ENCODE measurements at places on chromosomes 6 and 20. TPM values are rescaled to one million over a fixed set of nuclear protein-coding genes. Genes with fewer than 3 reads are reported as not detected.

SAYSD1 gene
- total RNA-seq = 13.3 TPM

NNAT gene
- 114 TPM for total RNA-seq

TEAD3 gene
- 109 TPM for total RNA-seq

AHCY gene
- total RNA-seq = 242 TPM

SCUBE3 gene
- 14.7 TPM for total RNA-seq

AGER gene
- total RNA-seq = 11.1 TPM

ADGRG6 gene
- 72.3 TPM for total RNA-seq

HLA-DPA1 gene
- total RNA-seq = 2.6 TPM

SIM1 gene
- total RNA-seq = 6.3 TPM

GRCh38 chr6:127641905-127642304 lies 64.9 kb downstream of the C6orf58 start:
- peaks cover 6% of the 10 kb centered on the region for H3K27me3 ChIP-seq
- no peaks in the 10 kb centered on the region for H3K36me3 ChIP-seq
- H3K4me3 ChIP-seq = no peak overlapping the region
- H3K27ac ChIP-seq = no peak overlapping the region

DNA sequence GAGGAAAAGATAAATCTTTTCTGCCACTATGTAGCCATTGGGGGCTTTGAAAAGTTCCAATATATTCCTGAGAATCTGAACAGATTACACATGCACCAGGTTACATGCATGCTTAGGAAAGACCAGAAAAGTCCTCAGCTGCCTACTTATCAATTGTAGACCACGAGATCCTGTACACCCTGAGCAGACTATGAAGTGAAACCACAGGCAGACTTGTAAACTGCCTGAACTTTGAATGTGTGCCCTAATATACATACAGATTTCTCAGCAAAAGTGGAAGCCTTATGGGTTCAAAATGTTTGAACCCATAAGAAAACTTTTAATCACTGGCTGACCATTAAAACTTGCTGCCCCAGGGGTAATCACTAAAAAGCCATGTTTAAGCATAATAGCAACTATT lies 273.5 kb upstream of the RUNX2 start:
- H3K4me3 ChIP-seq = no peak overlapping the region
- H3K4me1 ChIP-seq = peaks cover 5% of the 10 kb centered on the region
- DNase-seq = no peak
- H3K27me3 ChIP-seq = no peaks in the 10 kb centered on the region

GRCh38 chr6:33757113-33757512 lies 10.4 kb upstream of the IP6K3 start:
- no peak overlapping the region for H3K4me3 ChIP-seq
- H3K27me3 ChIP-seq = no peaks in the 10 kb centered on the region
- no peaks in the 10 kb centered on the region for H3K36me3 ChIP-seq
- peaks cover 11% of the 10 kb centered on the region for H3K4me1 ChIP-seq
- DNase-seq = no peak

DNA sequence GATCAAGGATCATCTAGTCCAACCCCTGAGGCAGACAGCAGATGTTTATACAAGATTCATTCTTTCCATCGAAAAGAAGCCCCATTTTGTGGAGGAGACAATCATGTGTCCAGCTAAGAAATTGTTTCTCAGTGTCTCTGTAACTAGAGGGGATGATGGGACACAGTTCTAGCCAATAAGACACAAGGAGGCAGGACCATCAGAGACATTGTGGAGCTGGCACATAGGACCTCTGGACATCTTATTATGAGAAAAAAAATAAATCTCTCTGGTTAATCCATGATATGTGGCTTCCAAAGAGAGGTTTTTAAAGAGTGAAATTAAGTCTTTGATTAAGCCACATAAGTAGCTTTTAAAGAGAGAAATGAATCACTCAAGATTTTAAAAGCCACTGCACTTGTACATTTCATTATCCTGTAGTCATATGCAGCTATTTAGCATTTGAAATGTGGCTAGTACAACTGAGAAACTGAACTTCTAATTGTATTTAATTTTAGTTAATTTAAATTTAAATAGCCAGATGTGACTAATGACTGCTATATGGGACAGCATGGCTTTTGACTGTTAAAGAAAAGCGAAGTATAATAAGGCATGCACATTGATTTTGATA lies 176.8 kb downstream of the TASP1 start:
- peaks cover 5% of the 10 kb centered on the region for H3K36me3 ChIP-seq
- no peaks in the 10 kb centered on the region for H3K4me1 ChIP-seq
- no peak for DNase-seq
- no peaks in the 10 kb centered on the region for H3K27me3 ChIP-seq
- H3K27ac ChIP-seq = no peak overlapping the region
- H3K4me3 ChIP-seq = no peak overlapping the region

- no peak overlapping the region for H3K4me3 ChIP-seq
- no peak overlapping the region for H3K27ac ChIP-seq
- DNase-seq = no peak
- no peaks in the 10 kb centered on the region for H3K36me3 ChIP-seq
- H3K4me1 ChIP-seq = no peaks in the 10 kb centered on the region
Measured at GRCh38 chr6:82084324-82084920, 163.1 kb downstream of the IBTK start.

GRCh38 chr6:100468016-100468622 lies 3.4 kb upstream of the SIM1 start:
- peaks cover 88% of the 10 kb centered on the region for H3K27me3 ChIP-seq
- H3K27ac ChIP-seq = no peak overlapping the region
- DNase-seq = no peak
- H3K4me1 ChIP-seq = peaks cover 12% of the 10 kb centered on the region
- peak overlapping the region; percentile 14 for H3K4me3 ChIP-seq
- H3K36me3 ChIP-seq = no peaks in the 10 kb centered on the region

GRCh38 chr6:111589366-111589765 lies 16.3 kb downstream of the TRAF3IP2 start:
- no peak for DNase-seq
- H3K27me3 ChIP-seq = no peaks in the 10 kb centered on the region
- H3K4me3 ChIP-seq = peak overlapping the region; percentile 30
- H3K36me3 ChIP-seq = peaks cover 38% of the 10 kb centered on the region

- H3K4me3 ChIP-seq = peak overlapping the region; percentile 19
- H3K27ac ChIP-seq = peak overlapping the region; percentile 40
Measured at GRCh38 chr6:22149501-22150367, 147.1 kb downstream of the PRL start.

GRCh38 chr6:169689287-169689686 lies 12.5 kb downstream of the WDR27 start:
- peaks cover 70% of the 10 kb centered on the region for H3K36me3 ChIP-seq
- H3K4me1 ChIP-seq = peaks cover 7% of the 10 kb centered on the region
- no peak overlapping the region for H3K27ac ChIP-seq

- no peak overlapping the region for H3K27ac ChIP-seq
- peaks cover 13% of the 10 kb centered on the region for H3K36me3 ChIP-seq
- peaks cover 31% of the 10 kb centered on the region for H3K4me1 ChIP-seq
- DNase-seq = no peak
- H3K4me3 ChIP-seq = no peak overlapping the region
- no peaks in the 10 kb centered on the region for H3K27me3 ChIP-seq
Measured at GRCh38 chr6:37484786-37485170, 14.9 kb downstream of the CCDC167 start.

- no peak overlapping the region for H3K27ac ChIP-seq
- no peak for DNase-seq
- no peaks in the 10 kb centered on the region for H3K36me3 ChIP-seq
- no peaks in the 10 kb centered on the region for H3K27me3 ChIP-seq
- H3K4me3 ChIP-seq = peak overlapping the region; percentile 8
Measured at GRCh38 chr6:19754686-19755085, 82.5 kb upstream of the ID4 start.

GRCh38 chr6:143965503-143966171 lies 42.4 kb downstream of the PLAGL1 start:
- peaks cover 19% of the 10 kb centered on the region for H3K36me3 ChIP-seq
- peaks cover 80% of the 10 kb centered on the region for H3K4me1 ChIP-seq
- no peak overlapping the region for H3K27ac ChIP-seq

- peaks cover 12% of the 10 kb centered on the region for H3K4me1 ChIP-seq
- H3K27me3 ChIP-seq = no peaks in the 10 kb centered on the region
- H3K4me3 ChIP-seq = no peak overlapping the region
- H3K36me3 ChIP-seq = peaks cover 16% of the 10 kb centered on the region
Measured at GRCh38 chr6:71368284-71368683, 79.7 kb downstream of the OGFRL1 start.

GRCh38 chr20:59786801-59787537 lies 146.5 kb downstream of the SYCP2 start:
- no peak overlapping the region for H3K27ac ChIP-seq
- peak; percentile 63 for DNase-seq
- no peaks in the 10 kb centered on the region for H3K36me3 ChIP-seq
- peaks cover 22% of the 10 kb centered on the region for H3K4me1 ChIP-seq

DNA sequence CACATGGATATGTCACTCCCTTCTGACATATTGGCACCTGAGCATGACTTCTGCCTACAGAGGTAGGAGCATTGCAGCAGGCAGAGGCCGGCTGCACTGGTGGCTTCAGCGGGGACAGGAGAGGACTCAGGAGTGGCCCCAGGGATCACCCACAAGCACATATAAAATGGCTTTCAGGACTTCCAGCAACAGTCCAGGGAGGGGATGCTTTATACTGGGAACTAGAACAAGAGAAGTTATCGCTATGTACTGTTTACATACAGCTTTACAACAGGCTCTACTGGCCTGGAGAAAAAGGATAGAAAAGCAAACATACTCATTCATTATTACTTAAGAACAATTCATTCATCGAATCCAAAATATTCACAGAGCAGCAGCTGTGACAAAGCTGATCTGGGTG lies 337.8 kb downstream of the THBS2 start:
- DNase-seq = no peak
- H3K27ac ChIP-seq = peak overlapping the region; percentile 58
- peaks cover 6% of the 10 kb centered on the region for H3K4me1 ChIP-seq
- no peaks in the 10 kb centered on the region for H3K36me3 ChIP-seq
- H3K27me3 ChIP-seq = no peaks in the 10 kb centered on the region

GRCh38 chr20:15594158-15594695 lies 979.0 kb downstream of the KIF16B start:
- H3K36me3 ChIP-seq = no peaks in the 10 kb centered on the region
- DNase-seq = no peak
- H3K27ac ChIP-seq = peak overlapping the region; percentile 55
- H3K4me3 ChIP-seq = no peak overlapping the region
- no peaks in the 10 kb centered on the region for H3K27me3 ChIP-seq
- H3K4me1 ChIP-seq = peaks cover 12% of the 10 kb centered on the region

- no peaks in the 10 kb centered on the region for H3K4me1 ChIP-seq
- no peak overlapping the region for H3K4me3 ChIP-seq
- no peaks in the 10 kb centered on the region for H3K36me3 ChIP-seq
- H3K27me3 ChIP-seq = peaks cover 39% of the 10 kb centered on the region
Measured at GRCh38 chr6:134575221-134575620, 257.3 kb upstream of the SGK1 start.

DNA sequence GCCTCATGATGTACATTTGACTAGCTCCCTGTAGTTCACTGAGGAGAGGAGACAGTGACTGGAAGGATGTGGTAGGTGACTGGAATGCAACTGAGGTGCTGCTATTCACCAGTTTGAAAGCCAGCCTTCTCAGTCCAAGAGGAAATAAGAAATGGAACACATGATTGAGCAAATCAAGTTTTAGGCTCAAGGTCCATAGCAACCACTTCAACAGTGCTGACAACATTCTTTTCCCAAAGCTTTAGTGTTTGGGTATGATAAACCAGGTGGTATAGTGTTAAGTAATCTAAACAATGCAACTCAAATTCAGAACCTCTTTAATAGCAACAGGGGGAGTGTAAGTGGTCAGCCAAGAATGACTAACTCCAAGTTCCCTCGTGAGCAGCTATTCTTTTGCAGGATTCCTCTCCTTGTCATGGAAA lies 9.2 kb downstream of the ZHX3 start:
- no peaks in the 10 kb centered on the region for H3K27me3 ChIP-seq
- no peak overlapping the region for H3K4me3 ChIP-seq
- H3K4me1 ChIP-seq = peaks cover 9% of the 10 kb centered on the region

DNA sequence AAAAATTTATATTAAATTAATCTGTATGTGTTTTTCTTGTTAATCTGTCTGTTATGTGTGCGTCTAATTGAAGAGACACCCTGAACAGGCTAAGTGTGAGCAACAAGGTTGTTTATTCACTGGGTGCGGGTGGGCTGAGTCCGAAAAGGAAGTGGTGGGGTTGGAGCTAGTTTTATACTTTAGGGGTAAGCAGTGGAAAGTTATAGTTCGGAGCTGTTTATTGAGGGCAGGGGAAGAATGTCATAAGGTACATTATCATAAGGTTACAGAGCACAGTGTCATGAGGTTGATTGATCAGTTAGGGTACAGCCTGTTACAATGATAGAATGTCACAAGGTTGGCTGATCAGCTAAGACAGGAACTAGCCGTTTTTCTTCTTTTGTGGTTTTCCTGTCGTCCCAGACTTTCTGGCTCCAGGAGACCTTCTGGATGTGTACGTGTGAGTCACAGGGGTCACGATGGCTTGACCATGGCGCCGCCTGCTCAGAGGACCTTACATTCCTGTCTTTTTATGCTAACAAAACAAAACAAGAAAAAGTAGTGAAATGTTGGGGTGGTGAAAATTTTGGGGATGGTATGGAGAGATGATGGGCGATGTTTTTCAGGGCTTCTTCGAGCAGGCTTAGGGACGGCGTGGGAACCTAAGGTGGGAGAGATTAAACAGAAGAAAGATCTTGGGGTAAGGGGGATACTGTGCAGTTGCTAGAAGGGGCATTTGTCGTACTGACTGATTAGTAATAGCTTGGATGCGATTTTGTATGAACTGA lies 754.0 kb upstream of the ADGRB3 start:
- H3K27me3 ChIP-seq = no peaks in the 10 kb centered on the region
- no peak overlapping the region for H3K27ac ChIP-seq
- no peak for DNase-seq
- no peak overlapping the region for H3K4me3 ChIP-seq

DNA sequence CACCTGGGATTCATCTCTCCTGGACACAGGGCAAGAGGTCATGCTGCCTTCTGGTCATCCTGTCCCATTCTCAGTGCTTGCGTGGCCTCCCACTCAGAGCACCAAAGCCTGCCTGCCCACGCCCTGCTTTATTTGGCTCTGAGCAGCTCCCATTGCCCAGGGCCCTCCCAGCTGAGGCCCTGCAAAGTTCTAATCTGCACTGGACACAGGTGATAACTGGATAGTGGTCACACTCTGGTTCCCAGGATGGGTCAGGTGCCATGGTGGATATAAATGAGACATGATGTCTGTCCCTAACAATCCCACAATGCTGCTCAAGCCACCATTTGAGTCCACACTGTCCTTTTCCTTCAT lies 39.5 kb downstream of the CPXM1 start:
- H3K4me3 ChIP-seq = no peak overlapping the region
- peaks cover 8% of the 10 kb centered on the region for H3K4me1 ChIP-seq
- H3K27ac ChIP-seq = no peak overlapping the region
- H3K27me3 ChIP-seq = peaks cover 40% of the 10 kb centered on the region
- H3K36me3 ChIP-seq = no peaks in the 10 kb centered on the region

DNA sequence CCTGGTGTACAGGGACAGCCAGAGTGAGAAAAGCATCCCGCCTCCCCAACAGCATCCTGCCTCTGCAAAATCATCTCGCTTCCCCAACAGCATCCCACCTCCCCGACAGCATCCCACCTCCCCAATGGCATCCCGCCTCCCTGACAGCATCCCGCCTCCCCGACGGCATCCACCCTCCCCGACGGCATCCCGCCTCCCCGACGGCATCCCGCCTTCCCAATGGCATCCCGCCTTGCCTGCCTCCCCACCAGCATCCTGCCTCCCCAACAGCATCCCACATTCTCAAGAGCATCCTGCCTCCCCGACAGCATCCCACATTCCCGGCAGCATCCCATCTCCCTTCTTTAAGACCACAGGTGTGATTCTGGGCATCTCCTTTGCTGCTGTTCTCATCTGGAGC lies 46.0 kb upstream of the NXT1 start:
- H3K4me1 ChIP-seq = peaks cover 2% of the 10 kb centered on the region
- peaks cover 15% of the 10 kb centered on the region for H3K27me3 ChIP-seq
- no peak overlapping the region for H3K4me3 ChIP-seq
- no peak overlapping the region for H3K27ac ChIP-seq
